ENCODE measurements at places on chromosomes 1 and 21.

DNA sequence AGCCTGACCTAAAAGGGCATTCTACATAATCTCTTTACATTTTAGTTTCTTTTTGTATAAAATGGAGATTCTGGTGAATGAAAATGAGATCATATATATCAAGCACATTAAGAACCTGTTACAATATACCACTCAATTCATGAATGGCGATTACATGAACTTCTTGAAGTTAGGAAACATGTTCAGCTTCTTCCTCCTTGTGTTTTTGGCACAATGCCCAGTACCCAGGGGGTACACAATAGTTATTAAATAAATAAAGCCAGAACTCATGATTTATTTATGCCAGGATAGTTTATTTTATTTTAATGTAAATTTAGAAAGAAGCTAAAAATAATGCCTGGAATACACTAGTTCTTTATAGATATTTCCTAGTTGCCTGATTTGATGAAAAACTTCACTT is 186.0 kb upstream of the PTGFR start:
- no peak for DNase-seq

- DNase-seq = no peak
Observed at GRCh38 chr21:36470294-36470693, 9.6 kb downstream of the CLDN14 start.

GRCh38 chr1:231161667-231162296 is at the start of gene TRIM67:
Gene TRIM67, plus strand, starts transcription at chr1:231162058. Its CDS starts 912 bp downstream, at chr1:231162970.
- no peak for DNase-seq

GRCh38 chr21:45724345-45724961 is 80.9 kb downstream of the PCBP3 start:
- no peak for DNase-seq

DNA sequence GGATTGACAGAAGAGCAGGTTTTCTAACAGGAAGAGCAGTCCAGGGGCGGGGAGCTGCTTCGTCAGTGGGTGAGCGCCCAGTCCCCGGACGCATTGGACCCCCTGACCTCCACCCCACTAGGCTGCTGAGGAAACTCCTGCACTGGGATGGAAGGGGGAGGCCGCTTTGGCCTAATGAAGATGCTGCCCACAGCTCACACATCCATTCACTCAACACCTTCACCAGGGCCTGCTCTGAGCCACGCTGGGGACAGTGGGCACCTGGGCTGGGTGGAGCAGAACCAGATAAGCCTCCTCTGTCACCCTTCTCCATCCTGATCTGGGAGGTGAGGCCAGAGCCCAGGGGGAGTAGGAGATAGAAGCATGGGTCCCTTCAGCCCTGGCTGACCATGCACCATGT is 13.3 kb downstream of the LRP8 start:
- DNase-seq = no peak

- DNase-seq = no peak
Observed at GRCh38 chr21:38293765-38294164, 37.0 kb downstream of the KCNJ15 start.

GRCh38 chr1:26391450-26391849 is 18.9 kb upstream of the ZNF683 start:
- peak; percentile 70 for DNase-seq

- DNase-seq = no peak
Observed at GRCh38 chr1:98028800-98029199, 108.0 kb upstream of the DPYD start.

DNA sequence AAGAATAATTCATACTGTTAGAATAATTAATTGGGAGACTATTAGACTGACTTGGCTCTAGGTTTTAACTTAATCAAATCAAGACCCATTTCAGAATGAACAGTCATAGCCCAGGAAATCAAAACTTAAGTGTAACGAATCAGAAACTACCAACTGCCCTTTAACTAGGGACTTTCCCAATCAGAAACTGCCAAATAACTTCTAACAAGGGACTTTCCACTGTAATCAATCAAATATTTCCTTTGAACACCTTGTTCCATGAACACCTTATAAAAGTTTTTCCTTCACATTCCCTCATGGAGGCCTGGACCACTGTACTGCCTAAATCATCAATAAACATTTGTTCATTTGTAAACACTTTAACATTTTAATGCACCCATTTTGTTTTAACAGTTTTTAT is 1054.7 kb upstream of the TMPRSS15 start:
- no peak for DNase-seq

DNA sequence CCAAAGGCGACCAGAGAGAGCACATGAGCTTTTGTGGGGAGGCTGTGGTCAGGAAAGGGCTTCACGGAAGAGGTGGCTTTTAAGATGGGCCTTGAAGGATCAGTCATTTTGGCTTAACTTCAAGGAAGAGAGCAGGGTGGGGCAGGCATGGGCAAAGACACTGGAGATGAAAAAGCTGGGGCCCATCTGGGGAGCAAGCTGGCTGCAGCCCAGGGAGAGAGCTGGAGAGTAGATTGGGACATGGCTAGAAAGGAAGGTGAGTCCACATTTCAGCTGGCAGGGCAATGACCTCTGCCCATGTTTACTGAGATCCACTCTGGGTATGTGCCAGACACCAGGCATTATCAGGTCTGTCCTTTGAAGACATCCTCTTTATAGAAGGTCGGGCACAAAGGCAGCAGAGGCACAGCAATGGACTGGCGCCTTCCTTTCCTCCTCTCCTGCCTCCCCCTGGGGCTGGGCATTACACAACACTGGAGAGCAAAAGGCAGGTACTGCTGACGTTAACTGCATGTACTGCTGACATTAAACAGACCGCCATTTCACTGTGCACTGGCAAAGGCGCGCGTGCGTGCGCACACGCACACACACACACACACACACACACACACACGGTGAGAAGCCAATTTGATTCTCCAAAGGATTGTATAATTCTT is 2.2 kb upstream of the UBXN10 start:
- DNase-seq = no peak

GRCh38 chr1:66737836-66738235 is 14.4 kb upstream of the DYNLT5 start:
- no peak for DNase-seq

DNA sequence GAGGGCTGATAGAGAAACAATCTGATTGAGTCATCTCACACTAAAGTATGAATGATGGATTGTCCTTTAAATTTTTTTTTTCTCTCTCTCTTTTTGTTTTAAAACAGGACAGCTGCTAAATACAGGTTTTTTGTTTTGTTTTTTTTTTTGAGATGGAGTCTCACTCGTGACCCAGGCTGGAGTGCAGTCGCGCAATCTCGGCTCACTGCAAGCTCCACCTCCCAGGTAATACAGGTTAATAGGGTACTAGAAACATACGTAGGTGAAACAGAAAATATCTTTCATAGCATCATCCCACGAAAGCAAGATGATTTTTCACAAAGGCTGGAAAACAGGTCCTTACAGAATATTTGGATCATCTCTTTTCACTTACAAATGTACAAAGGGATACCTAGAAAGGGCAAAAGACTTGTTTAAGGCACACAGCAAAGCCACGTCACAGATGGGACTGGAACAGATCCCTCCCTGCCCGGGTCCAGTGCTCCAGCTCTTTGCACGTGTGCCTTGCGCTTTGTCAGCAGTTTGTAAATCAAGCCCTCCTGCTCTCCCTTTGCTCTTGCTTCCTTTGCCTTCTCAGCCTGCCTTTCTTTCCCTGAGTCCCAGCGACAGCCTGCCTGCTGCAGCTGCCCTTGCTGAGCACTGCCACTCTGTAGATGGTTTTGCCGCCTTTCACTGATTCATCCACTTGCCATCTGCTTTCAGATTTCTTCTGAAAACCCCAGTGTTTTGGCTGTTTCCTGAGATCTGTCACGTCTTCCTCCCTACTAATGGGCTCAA is 171.3 kb upstream of the BEND5 start:
- no peak for DNase-seq

DNA sequence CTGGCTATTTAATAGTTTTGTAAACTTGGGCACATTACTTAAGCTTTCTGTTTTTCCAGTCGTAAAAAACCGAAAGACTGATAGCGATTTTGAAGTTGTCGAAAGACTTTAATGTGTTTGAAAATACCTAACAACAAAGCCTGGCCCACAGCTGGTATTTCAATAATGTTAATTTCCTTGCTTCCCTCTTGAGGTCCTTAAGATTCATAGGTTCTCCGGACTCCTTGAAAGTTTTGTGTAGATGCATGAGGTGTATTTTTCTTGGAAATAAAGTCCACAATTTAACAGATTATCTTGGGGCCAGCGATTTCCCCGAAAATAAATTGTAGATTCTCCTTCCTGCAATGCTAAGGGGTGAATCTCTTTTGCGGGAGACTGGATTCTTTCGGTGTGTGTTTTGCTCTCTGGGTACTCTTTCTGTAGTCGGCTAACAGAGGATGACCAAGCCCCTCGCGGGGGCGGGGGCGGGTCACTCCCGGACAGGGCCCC is 735 bp upstream of the YTHDF2 start:
- no peak for DNase-seq

DNA sequence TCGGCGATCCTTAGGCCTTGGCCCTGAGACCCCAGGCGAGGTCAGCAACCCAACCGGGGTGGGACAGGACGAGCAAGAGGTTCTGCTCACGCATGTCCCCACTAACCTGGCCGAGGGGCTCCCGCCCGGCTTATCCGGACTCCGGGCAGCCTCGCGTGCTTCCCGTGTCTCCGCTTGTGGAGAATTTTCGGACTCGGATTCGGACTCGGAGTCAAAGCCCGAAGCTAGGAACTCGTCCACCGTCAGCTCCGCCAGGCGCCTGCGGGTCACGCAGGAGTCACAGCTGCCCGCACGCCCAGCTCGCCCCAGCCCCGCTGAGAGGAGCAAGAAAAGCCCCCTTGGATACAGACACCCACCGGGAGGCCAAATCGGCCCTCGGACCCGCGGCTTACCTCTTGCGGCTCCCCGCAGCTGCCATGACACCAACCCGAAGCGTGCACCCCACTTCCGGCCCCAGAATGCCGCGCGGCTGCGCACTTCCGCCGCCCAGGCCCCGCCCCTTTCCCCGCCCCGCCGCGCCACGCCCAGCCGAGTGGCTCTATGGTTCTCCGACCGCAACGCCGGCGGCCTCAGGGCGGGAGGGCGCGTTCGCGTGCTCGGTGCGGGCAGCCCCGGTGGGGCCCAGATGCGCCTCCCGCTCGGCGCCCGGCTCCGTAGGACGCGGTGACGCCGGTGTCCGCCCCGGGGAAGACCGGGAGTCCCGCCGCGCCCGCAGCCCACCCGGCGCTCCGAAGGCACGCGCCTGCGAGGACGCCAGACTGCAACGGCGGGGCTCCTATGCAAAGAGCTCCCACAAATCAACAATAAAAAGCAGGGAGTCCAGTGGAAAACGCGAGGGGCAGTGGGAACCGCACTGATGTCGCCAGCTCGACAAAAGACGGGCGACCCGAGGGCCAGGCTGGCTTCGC is at the start of gene NOC2L:
NOC2L (minus strand) TSS at position 434 of the 908 bp plus-strand sequence; CDS start at position 418, 16 bp downstream.
- DNase-seq = peak; percentile 78

DNA sequence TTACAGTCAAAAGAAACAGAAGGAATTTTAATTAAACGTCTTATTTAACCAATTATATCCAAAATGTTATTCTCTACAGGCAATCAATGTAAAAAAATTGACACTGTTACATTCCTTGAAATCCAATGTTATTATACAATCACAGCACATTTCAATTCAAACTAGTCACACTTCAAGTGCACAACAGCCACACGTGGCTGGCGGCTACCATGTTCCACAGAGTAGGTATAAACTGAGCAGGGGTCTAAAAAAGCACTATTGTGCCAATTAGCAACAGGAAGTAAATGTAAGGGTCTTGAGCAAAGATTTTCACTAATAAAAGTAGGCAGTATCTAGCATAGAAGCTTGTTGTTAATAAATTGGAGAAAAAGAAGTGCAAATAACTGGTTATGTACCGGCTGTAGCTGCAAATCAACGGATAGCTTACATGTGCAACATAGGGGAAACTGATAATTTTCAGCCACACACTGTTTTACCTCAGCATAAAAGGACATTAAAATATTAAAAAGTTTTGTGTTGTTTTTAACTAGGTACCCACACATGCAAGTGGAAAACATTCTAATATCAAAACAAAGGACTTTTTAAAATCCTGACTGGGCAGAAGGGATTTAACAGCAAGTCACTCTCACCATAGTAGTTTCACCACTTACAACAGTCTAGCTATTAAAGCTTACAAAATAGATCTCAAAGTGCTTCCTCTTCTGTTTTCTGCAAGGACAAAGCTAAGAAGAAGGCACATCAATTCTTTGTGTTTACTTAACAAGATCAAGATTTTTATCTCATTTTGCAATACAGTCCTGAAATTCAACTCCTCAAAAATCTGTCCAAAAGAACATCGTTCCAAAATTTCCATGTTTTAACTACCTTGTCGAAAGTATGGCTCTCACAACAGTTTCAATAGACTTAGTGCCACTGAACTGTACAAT is 2.5 kb downstream of the CSDE1 start:
- DNase-seq = peak; percentile 8

GRCh38 chr1:29655945-29656850 is 419.9 kb downstream of the PTPRU start:
- no peak for DNase-seq

GRCh38 chr1:197862671-197863070 is 39.8 kb upstream of the C1orf53 start:
- DNase-seq = no peak

Data from fibroblast of mammary gland (primary cell).